ENCODE measurements at places on chromosomes 4 and X.

DNA sequence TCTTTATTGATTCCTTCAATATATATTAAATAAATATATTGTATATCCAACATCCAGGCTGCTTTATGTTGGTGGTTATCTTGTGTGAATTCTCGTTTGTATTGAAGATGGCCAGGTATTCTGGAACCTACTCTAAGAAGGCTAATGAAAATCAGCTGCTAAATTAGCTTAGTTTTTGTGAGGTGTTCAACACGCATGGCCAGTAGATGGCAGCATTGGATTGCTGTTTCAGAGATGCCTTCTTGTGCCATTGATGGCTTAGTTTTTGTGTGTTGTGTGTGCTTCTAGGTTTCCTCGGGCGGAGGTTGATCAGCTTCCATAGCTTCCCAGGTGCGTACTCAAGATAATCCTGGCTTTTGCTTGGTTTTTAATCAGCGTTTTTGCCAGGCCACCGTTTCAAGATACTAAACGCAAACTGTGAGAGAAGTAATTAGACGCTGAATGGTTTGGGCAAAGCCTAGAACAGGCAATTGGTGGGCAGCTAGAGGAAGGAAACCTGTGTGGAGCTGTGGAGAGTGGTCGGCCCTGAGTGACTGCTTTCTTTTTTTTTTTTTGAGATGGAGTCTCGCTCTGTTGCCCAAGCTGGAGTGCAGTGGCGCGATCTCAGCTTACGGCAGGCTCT is 15.1 kb downstream of the NOCT start:
- DNase-seq = peak; percentile 65

GRCh38 chr4:104490770-104491480 is 3.8 kb downstream of the CXXC4 start:
- no peak for DNase-seq

DNA sequence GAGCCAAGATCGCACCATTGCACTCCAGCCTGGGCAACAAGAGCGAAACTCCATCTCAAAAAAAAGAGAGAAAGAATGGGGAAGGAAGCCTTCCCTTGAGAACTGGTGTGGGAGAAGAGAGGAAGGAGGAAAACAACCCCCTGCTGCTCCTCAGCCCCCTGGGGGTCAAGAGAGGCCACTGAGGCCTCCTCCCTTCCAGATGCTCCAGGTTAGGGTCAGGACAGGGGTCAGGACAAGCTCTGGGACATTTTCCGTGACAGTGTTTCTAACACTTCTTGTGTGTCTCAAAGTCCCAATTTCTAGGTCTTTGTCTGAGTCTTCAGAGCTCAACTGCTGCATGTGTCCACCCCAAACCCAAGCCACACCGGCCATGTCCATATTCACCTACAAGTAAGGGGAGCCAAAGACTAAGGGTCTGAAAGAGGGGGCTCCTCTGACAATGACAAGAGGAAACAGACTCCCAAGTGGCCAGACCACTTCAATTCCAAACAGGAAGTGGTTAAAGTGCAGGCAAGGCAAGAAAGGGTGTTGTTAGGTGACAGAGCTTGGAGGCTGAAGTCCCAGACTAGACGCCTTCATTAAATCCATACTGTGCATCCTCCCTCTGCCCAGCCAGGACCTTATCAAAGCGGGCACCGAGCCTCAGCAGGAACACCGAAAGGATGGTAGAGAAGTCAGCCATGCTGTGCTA is 8.3 kb downstream of the L1CAM start:
- DNase-seq = peak; percentile 32

- DNase-seq = no peak
Observed at GRCh38 chr4:2832981-2833670, 10.5 kb upstream of the ADD1 start.

DNA sequence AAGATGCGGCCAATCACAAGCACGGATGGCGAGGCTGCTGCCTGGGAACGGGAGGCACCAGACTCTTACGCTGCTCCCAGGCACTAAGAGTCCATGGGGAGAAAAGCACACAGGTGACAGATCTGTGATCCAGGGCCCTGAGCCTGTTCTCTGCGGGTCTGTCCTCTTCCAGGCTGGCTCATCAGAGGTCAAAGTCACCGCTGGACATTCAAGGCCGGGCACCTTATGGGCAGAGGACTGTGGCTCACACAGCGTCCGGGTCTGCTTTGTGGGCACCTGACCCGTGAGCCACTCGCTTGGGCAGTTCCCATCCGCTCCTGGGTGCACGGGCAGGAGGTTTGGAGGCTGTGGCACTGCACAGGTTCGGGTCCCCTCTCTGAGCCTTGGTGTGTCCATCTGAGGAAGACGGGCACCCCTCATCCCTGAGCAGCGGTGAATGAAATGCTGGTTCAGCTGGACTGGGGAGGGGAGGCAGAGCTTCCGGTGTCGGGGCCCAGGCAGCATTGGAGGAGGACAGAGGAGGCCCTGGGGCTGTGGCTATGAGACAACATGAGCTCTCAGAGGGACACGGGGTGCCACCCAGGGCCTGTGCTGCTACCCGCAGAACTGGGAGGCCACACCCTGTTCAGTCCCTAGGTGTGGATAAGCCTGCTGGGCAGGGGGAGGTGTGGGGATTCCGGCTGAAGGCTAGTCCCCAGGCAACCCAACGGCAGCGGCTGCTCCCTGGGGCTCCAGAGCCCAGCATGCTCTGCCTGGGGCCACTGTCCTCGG is 61.2 kb upstream of the AFAP1 start:
- DNase-seq = no peak

DNA sequence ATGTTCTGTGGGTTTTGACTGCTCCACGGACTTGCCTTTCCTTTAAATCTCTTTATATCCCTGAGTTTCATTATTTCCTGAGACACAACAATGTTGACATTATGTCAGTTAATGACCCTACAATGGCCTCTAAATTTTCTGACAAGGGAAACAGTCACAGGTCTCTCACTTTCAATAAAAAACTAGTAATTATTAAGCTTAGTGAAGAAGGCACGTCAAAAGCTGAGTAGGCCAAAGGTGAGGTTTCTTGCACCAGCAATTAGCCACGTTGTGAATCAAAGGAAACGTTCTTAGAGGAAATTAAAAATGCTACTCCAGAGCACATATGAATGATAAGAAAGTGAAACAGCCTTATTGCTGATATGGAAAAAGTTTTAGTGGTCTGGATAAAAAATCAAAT is 930.2 kb upstream of the GRID2 start:
- DNase-seq = no peak

GRCh38 chrX:154348646-154349358 is 25.6 kb downstream of the FLNA start:
- DNase-seq = no peak

DNA sequence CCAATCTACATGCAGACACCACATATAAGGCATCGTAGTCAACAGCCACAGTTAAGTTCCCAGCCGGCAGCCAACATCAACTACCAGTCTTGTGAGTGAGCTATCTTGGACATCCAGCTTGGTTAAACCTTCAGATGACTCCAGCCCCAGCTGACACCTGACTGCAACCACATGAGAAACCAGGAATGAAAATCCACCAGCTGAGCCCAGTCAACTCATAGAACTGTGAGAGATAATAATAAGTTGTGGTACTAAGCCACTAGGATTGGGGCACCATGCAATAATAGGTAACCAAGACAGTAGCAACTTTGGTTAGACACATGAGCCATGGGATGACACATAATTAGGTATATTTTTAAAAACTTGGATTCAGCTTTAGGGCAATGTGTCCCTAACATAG is 188.1 kb upstream of the BCOR start:
- no peak for DNase-seq

DNA sequence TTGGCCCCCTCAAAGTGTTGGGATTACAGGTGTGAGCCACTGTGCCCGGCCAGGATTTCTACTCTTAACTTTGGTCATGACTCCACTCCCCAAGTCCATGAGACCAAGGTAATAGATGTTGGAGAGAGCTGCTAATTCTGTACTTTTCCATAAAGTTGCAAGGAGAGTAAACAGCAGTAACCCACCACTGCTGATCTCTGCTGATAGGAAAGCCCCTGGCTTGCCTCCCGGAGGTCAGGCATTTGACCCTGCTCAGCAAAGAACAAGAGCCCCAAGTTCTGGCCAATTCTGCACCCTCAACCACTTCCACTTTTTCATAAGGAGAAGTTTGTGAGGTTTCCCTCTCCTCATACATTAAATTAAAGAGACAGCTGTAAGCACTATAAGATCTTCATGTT is 143.0 kb downstream of the RASL11B start:
- DNase-seq = peak; percentile 64

- DNase-seq = no peak
Observed at GRCh38 chrX:45956191-45956870, 588.9 kb downstream of the ZNF674 start.

GRCh38 chr4:88759039-88759894 is 61.6 kb upstream of the NAP1L5 start:
- DNase-seq = no peak

- DNase-seq = no peak
Observed at GRCh38 chr4:127113844-127114362, 518.9 kb upstream of the INTU start.

DNA sequence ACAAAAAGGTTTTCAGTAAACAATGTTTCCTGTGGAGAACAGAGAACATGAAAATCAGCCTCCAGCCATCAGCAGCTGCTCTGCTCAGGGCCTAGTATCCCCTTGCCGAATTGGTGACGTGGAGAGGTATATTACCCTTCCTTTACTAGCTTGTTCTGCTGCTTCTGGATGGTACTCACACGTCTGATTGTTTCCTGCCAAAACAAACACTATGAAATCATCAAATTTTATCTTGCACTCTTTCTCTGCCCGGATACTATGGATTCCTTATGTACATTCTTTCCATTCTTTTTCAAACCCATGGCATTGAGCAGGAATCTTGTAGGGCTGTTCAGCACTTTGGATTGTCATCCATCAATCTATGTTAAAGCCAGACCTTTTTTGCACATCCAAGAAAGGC is 18.8 kb upstream of the METAP1 start:
- DNase-seq = no peak

GRCh38 chrX:5528057-5528456 is 700.6 kb downstream of the NLGN4X start:
- DNase-seq = peak; percentile 85

DNA sequence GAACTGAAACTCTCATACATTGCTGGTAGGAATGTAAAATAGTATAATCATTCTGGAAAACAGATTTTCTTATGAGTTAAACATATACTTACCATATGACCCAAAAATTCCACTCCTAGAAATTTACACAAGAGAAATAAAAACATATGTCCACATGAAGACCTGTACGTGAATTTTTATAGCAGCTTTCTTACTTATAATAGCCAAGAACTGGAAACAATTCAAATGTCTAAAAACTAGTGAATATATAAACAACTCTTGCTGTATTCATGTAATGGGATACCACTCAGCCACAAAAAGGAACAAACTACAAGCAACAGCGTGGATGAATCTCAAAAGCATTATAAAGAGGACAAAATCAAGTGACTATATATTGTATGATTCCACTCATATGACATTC is 27.5 kb downstream of the TMEM156 start:
- no peak for DNase-seq

DNA sequence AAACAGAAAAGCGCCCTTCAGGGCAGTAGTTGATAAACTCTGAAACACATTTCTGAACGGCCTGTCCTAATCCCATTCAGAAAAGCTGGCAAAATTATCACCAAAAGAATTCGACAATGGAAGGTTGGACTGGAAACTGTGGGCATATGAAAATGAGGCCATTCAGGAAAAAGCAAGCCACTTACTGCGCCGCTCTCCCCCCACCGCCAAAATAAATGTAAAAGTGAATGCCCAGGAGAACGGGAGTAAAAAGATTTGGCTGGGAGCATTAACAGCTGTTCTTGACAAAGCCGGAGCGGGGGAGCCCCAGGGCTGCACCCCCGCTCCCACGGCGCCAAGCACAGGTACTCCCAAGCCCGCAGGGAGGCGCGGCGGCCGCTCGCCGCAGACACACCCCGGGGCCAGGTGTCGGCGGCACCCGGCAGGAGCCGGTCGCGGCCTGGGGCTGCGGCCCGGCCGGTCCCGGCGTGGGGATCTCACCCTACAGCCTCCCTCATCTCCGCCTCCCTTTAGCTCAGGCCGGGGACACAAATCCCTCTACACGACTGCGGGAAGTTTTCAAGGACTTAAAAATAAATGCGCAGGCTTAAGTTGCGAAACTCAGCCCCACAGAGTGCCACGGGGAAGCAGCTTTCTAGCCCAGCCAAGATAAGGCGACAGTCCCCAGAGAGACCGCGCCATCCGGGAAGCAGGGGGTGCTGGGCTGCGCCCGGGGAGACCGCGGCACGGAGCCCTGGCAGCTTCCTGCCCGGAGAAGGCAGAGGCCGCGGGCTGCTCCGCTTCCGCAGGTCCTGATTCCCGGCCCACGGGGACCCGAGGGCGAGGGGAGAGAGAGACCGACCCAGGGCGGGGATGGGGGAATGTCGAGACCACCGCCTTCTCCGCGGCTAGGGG is 593 bp downstream of the SH3RF1 start:
- DNase-seq = peak; percentile 79

All from MV-4-11 (cell line).